GM04504 (cell line): ENCODE measurements at places on chromosomes 7 and 10.
A peak's percentile ranks its signal among the peaks of the same experiment; 100 is the strongest.

GRCh38 chr10:75620356-75620755, 188.9 kb downstream of the LRMDA start:
- DNase-seq: no peak

DNA sequence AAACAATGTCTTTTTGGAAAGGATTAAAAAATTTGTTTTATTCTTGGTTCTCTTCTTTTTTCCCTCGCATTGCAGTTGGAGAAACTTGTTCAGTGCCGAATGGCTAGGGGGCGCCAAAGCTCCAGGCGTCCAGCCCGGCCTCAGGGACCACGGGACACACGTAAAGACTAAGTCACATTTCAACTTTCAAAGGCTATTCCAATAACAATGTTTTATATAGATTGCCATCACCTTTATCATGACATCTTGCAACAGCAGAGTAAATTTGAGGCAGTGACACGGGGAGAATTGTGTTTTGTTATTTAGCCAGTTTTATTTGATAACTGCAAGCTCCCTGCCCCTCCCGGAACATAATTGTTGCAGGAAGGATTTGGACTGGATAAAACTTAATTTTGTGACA, 2.2 kb upstream of the IGFBP3 start:
- no peak for DNase-seq

- no peak for DNase-seq
These were observed 186.2 kb upstream of the LYZL1 start for GRCh38 chr10:29102636-29103035.

GRCh38 chr10:132539894-132540293, 2.3 kb downstream of the INPP5A start:
- DNase-seq: no peak

DNA sequence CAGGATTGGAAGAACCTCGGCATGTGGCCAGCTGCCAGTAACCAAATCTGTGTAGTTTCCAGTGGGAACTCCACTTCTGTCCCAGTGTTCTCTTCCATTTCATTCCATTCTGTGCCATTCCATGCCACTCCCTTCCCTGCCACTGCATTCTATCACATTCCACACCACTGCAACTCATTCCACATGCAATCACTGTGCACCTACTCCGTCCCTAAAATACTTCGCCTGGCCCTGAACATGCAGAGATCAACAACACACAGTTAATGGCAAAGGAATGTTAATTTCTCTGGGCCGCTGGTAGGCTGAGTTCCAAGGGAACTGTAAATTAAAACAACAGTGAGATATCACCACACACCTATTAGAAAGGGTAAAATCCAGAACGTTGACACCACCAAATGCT, 64.8 kb downstream of the AKR1B1 start:
- no peak for DNase-seq

- DNase-seq: no peak
These were observed 5.8 kb downstream of the TBRG4 start for GRCh38 chr7:45105588-45106188.

DNA sequence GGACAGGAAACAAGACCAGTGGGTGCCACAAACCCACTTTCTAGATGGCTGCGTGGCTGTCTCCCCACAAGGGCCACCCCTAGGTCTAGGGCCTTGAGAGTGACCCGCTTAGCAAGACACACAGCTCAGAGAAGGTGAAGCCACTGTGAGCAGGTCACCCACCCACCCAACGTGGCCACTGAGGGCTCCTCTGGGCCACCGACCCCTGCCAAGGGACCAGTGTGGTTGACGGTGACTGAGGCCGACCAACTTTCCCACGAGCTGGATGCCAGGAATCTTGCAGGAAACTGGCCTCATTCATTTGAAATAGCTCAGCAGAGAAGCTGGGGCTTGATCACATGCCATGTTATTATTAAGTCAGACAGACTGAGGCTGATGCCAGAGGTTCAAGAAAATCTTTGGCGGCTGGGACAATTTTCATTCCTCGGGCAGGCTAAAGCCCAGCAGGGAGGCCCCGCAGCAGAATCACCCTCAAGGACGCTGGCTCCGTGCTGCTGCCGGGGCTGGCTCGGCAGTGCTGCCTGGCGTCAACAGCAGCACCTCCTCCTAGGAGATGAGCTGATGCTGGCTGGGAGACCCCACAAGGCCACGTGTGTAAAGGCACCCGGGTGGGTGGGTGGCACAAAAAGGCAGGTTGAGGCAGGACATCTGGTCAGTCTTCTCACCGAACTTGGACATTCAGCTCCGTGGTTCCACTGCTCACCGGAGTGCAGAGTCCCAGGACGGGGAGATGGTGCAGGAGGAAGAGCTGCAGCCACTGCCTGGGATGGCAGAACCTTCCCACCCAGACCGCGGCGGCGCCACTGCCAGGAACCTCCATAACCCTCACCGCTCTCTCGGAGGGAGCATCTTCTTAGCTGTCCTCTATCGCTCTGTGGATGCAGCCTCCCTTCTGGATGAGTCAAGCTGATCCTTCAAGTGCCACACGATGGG, 57.8 kb downstream of the ZRANB1 start:
- peak; percentile 90 for DNase-seq

- DNase-seq: no peak
These were observed 695 bp downstream of the HSPA12A start for GRCh38 chr10:116741391-116742351.

DNA sequence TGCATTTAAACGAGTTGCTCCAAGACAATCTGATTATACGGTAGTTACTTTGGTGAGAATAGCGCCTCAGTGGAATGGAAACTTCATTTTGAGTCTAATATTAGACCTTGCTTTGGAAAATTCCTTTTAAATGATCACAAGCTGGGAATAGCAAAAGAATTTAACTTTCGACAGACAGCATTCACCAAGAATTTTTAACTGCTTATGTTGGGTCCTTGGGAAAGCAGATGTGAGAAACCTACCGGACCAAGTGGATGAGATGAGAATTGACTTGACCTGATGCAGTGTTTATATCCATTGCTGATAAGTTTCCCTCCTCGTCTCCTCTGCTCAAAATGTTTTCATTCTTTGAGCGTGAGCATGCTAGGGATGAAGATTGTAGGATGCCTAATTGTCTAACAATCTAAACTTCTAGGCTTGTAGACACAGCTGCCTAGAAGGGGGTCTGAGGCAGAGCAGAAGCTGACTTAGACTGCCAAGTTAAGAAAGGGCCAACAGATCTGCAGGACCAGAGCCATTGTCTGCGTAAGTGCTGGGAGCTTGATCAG, 126.9 kb downstream of the CNNM2 start:
- DNase-seq: peak; percentile 57

DNA sequence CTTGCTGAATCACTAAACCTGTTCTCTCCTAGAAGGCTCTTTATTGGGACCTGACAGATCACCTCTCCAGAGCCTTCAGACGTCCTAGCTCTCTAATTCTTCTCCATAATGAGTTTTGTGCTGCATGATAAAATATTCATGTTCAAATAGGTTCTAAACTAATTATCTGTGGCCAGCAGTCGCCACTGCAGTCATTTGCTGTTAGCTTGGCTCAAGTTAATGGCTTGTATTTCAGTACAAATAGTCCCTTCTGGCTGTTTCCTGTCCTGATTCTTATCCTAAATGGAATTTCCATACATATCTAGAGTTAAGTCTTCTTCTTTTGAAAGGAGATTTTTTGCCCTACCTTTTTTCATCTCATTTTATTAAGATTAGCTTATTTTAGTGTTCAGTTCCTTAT, 303.2 kb downstream of the EXOC4 start:
- DNase-seq: no peak

DNA sequence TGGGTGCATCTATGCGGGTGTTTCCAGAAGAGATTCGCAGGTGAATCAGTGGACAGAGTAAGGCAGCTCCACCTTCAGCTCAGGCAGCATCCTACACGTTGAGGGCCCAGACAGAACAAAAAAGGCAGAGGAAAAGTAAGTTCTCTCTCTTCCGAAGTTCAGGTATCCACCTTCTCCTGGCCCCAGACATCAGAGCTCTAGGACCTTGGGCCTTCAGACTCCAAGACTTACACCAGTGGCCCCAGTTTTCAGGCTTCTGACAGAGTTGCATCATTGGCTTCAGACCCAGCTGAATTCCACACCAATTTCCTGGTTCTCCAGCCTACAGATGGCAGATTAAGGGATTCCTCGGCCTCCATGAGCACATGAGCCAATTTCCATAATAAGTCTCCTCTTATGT, 102.2 kb upstream of the GPR26 start:
- DNase-seq: no peak

DNA sequence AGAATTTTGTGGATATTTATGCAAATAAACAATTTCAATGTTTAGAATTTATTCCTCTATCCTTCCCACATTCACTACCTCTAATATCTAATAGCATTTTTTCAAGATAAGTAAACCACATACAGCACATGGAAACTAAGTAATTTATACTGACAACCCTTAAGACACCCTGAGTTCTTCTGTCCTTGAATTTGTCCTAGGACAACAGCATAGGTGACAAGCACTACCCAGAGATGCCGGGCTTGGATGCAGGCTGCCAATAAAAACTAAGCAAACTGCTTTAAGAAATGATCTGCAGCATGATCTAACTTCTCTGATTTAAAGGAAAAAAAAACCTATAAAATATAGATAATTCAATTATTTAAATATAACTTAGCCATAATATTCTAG, 22.7 kb downstream of the NT5C3A start:
- no peak for DNase-seq

DNA sequence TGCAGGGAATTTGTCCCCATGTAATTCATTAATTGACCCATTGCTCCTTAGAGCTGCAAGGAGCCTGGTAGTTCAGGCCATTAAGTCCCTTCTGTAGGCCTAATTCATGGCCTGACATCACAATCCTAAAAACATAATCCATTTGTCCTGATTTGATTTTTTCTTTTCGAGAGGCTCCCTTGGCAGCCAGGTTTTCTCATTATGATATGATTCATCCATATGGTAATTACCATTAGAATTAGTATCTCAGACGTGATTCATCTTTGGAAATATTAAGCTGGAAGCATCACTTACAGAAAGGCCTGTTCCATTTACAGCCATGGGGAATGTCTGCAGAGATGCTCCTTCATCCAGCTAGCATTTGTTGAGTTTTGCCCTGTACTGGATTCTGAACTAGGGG, 128.5 kb downstream of the PLCE1 start:
- no peak for DNase-seq

DNA sequence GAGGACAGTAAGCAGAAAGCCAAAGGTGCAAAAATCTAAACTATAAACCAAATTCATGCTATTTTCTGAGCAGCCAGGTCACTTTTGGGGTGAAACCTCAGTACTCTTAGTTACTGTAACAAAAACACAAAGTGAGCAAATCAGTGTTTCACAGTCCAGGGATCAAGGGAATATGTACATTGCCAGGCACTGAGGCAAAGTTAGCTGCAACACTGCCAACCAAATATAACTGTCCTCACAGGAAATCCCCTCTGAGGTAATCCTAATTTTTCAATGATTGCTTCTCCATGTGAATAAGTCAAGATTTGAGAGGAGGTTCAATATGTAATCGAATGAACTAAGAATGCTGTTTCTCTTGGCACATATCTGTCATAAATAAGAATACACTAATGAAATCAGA, 229.7 kb downstream of the TSPAN12 start:
- no peak for DNase-seq

- DNase-seq: no peak
These were observed 30.0 kb upstream of the AP5Z1 start for GRCh38 chr7:4745265-4745919.
